ENCODE measurements at places on chromosomes 11 and 22.

DNA sequence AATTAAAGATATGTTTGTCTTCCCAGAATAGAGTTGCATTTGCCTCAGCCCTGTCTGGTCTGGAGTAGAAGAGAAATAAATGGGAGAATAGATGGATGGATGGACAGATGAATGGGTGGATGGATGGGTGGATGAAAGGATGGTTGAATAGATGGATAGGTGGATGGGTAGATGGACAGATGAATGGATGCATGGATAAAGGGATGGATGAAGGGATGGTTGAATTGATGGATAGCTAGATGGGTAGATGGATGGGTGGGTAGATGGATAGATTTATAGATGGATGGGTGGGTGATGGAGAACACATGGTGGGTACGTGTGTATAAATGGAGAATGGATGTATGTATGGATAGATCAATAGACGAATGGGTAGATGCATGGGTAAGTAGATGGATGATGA lies 8.5 kb downstream of the CRYBB1 start:
- no peak for DNase-seq

- no peak for DNase-seq
Observed at GRCh38 chr11:57274904-57275498, 38.0 kb upstream of the APLNR start.

GRCh38 chr22:21568347-21569075 lies 997 bp downstream of the UBE2L3 start:
- peak; percentile 65 for DNase-seq

DNA sequence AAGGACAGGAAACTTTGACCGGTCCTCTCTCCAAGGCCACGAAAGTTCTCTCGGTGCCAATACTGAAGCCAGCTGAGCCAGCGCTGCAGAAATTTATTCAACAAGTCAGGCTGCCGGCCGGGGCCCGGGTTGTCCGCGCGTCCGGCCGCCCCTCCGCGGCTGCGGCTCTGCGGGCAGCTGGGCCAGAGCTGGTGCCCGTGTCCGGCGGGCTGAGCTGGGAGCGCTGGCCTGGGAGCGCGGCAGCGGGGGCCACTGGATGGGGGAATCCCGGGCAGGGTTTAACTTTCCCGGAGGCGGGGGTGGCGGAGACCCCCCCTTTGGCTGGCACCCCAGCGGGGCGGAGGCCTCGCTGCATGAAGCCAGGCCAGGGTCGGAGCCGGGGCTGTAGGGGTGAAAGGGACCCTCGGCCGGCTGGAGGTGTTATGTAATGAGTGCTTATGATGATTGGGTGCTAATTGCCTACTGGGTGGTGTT lies 12.3 kb upstream of the CACNA1I start:
- DNase-seq, result no peak

DNA sequence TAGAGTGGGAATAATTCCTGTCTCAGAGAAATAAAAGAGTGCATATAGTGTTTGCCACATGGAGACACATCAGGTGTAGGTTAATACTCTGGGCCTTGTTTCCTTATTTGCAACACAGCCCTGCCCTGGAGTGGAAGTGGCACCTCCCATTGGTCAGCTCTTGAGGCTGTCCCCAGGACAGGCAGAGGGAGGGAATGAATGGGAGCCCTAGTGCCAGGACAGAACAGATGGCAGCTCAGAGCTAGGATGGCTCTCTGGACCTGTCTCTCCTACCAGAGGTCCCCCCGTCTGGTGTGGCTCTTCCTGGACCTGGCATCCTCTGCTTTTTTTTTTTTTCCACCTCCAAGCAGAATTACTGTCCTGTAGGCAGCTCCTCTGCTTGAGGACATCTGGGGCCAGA lies 35.6 kb downstream of the LIMK2 start:
- DNase-seq, result no peak

Data from erythroblast (primary cell).